ENCODE measurements at places on chromosomes 5 and 9. TPM values are rescaled to one million over a fixed set of nuclear protein-coding genes. Genes with fewer than 3 reads are reported as not detected.

Gene FAM53C
- total RNA-seq, result 36.2 TPM

Gene RIGI
- 1.8 TPM for total RNA-seq

Gene MZB1
- total RNA-seq, result not detected

Gene ENHO
- total RNA-seq, result 1.2 TPM

DNA sequence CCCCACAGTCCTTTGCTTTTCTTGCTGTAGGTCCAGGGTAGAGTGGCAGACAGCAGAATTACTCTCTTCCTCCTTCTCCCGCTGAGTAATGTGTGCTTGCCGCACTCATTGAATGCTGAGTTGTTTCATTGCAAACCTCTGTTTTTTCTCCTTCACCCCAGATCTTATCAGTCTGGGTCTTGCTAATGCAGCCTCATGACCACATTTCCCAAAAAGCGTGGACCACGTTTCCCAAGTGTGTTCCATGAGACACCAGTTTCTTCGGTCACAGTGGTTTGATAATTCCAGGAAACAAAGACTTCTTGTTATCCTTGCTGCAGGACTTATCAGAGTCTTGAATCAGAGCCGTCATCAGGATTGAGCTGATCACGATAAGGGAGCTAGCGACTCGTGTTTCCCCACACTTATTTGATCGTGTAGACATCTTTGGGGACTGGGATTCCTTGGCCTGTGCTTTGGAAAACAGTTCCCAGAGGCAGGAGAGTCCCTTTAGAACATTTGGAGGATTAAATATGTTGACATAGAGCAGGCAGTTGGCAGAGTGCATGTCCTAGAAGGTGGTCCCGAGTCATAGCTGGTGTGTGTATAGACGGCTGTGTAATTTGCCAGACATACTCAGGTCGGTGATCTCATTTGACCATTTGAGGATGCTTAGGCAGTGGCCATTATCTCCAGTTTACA is 4.4 kb downstream of the LRRC8A start:
- H3K4me3 ChIP-seq, result no peak overlapping the region
- no peak for DNase-seq
- H3K27me3 ChIP-seq, result no peaks in the 10 kb centered on the region
- H3K27ac ChIP-seq, result peak overlapping the region; percentile 5

- peak; percentile 76 for DNase-seq
- no peaks in the 10 kb centered on the region for H3K4me1 ChIP-seq
- H3K4me3 ChIP-seq, result no peak overlapping the region
- no peaks in the 10 kb centered on the region for H3K27me3 ChIP-seq
- peak overlapping the region; percentile 67 for H3K27ac ChIP-seq
Measured at GRCh38 chr5:157447201-157447637, 12.8 kb upstream of the NIPAL4 start.

GRCh38 chr5:128143911-128144310 is 60.3 kb downstream of the SLC12A2 start:
- peaks cover 4% of the 10 kb centered on the region for H3K36me3 ChIP-seq
- H3K4me1 ChIP-seq, result peaks cover 14% of the 10 kb centered on the region
- no peaks in the 10 kb centered on the region for H3K27me3 ChIP-seq
- no peak for DNase-seq
- H3K4me3 ChIP-seq, result no peak overlapping the region

DNA sequence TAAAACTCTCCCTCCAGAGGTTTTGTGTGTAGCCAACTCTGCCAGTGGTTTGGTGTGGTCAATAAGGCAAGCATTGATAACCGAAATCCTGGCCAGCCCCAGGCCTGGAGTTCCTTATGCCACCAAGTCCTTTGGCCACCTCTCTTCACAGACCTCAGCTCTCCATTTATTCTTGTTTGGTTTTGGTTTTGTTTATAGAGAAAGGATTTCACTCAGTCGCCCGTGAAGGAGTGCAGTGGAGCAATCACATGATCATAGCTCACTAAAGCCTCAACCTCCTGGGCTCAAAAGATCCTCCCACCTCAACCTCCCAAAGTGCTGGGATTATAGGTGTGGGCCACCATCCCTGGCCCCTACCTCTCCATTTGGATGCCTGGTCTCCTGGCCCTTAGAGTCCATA is 55.4 kb upstream of the PPARGC1B start:
- H3K27me3 ChIP-seq, result no peaks in the 10 kb centered on the region
- peaks cover 6% of the 10 kb centered on the region for H3K4me1 ChIP-seq
- H3K27ac ChIP-seq, result peak overlapping the region; percentile 83
- no peak for DNase-seq
- H3K36me3 ChIP-seq, result no peaks in the 10 kb centered on the region

DNA sequence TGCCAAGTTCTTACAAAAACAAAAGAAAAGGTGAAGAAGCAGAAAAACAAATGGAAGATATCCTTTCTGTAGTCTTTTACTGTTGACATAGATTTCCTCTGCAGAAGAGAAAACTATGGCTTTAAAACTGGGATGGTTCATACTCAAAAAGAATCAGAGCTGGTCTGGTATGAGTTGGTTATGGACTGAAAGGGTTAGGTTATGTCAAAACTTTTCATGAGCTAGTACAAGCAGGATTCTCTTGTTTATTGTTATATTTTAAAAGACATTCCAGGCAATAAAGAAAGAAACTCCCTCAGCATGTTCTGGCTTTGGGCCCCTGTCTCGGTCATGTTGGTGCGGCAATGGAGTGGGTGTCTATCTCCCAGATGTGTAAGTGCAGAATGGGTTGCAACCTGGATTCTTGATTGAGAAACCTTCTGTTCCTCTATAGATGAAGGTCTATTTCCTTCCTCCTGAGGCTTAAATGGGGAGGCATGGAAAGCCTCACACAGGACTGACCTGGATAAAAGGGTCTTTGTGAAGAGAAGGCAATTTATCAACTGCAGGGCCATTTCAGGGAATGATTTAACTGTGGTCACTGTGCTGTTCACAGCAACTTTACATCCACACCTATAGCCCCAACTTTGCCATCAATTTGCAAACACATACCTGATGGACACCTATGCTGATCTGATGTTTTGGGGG is 209.6 kb upstream of the TNC start:
- no peaks in the 10 kb centered on the region for H3K27me3 ChIP-seq
- peak overlapping the region; percentile 29 for H3K27ac ChIP-seq
- no peak overlapping the region for H3K4me3 ChIP-seq
- no peaks in the 10 kb centered on the region for H3K36me3 ChIP-seq

DNA sequence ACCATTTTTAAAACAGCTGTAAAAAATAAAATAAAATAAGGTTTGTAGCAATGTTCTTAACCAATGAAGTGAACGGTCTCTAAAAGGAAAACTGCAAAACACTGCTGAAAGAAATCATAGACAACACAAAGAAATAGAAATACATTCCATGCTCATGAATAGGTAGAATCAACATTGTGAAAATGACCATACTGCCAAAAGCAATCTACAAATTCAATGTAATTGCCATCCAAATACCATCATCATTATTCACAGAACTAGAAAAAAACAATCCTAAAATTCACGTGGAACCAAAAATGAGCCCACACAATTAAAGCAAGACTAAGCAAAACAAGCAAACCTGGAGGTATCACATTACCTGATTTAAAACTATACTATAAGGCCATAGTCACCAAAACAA is 67.6 kb upstream of the RGMB start:
- H3K4me3 ChIP-seq, result no peak overlapping the region
- H3K27me3 ChIP-seq, result no peaks in the 10 kb centered on the region
- no peak for DNase-seq
- H3K27ac ChIP-seq, result no peak overlapping the region

All from stomach (tissue), 19 donors.